ENCODE measurements at places on chromosomes 7 and 10.

DNA sequence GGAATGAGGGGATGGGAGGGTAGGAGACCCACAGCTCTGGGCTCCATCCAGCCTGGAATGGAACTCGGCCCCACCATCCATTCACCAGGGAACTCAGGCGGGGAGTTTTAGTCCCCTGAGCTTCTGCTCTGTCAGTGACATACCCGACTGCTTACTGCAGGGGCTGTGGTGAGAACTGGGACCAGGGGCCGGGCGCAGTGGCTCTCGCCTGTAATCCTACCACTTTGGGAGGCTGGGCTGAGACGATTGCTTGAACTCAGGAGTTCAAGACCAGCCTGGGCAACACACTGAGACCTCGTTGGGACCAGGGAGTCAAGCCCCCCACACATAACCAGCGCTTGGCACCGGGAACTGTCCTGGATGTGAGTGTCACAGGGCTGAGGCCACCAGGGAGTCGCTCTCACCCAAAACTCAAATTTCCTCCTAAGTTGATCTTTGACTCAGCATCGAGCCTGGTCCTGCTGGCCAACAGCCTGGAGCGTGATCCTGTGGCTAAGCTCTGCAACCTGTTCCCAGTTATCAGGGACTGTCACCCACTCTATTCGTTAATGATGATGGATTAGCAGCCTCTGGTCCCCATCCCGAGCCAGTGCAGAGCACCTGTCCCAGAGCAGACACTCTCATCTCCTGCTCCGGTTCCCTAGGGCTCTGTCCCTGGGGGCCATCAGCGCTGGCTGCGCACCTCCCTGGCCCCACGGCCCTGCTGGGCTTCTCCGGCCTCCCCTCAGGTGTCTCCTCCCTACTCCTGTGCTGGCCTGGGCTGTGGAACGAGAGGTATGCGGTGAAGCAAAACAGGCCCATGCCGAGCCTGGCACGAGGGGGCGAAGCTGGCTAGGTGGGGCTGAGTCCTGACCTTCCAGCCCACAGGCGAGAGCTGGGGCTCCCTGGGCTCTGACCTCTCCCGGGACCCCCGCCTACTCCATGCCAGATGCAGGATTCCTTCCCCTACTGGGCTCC is 902 bp upstream of the CLDN15 start:
- DNase-seq = no peak

DNA sequence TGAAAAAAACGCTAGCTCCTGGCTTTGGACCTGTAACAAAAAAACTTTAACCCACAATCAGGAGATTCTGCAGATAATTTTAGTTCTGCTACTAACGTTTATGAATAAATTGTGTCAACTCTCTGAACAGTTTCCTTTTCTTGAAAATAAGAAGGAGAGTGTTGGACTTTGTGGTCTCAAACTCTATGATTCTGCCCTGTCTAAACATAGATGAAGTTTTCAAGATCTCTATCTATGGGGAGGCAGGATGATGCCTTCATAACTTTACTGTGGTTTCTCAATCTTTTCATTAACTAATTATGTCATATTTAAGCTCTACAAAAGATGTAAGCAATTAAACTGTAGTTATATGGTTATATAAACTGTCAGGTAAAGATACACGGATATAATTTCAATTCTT is 162.0 kb downstream of the REEP3 start:
- no peak for DNase-seq

DNA sequence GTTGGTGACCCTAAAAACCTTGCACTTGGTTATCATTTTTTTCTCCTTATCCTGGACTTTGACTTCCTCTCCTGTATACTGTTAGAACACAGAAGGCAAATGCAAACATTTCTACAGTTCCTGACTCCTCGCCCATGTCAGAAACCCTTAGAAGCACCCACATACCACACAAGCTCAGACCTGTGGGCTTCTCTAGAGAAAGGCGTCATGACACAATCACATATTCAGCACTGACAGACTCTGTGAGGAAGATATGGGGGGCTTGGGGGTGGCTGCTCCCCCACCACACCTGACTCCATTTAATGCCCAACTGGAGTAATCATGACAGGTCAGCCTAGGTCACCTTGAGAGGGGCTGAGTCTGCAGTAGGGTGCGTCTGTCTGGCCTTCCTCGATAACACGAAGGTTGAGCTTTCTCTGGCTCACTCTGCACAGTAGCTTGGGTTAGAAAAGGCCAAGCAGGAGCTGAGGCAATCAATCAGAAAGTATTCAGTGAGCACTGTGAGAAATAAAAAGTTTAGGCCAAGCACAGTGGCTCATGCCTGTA is 50.9 kb downstream of the CCDC3 start:
- no peak for DNase-seq

DNA sequence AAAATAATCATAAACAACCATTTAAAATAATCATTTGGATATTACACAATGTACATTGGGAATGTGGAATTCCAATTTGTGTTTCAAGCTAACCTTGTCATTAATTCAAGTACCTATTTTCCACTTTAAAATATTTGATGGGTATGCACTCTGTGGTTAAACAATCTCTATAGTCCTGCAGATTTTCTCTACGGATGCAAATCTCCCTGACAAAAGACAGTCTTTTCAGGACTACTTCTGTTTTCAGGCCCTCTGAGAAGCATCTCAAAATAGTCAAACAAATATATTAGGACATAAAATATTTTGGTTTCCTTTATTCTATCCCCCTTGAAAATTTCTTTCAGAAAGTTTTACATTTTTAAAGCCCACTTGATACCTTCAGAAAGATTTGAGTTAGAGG is 735.6 kb upstream of the MBL2 start:
- DNase-seq = no peak

DNA sequence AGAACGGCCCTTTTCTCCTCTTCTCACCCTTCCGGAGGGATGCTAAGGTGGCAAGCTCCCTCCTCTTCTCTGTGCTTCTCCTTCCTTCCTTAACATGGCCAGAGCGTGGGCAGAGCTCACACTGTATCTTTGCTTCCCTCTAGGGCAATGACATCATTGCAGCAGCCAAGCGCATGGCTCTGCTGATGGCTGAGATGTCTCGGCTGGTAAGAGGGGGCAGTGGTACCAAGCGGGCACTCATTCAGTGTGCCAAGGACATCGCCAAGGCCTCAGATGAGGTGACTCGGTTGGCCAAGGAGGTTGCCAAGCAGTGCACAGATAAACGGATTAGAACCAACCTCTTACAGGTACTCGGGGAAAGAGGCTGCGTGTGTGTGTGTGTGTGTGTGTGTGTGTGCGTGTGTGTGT is 36.6 kb downstream of the AP3M1 start:
- DNase-seq = no peak

DNA sequence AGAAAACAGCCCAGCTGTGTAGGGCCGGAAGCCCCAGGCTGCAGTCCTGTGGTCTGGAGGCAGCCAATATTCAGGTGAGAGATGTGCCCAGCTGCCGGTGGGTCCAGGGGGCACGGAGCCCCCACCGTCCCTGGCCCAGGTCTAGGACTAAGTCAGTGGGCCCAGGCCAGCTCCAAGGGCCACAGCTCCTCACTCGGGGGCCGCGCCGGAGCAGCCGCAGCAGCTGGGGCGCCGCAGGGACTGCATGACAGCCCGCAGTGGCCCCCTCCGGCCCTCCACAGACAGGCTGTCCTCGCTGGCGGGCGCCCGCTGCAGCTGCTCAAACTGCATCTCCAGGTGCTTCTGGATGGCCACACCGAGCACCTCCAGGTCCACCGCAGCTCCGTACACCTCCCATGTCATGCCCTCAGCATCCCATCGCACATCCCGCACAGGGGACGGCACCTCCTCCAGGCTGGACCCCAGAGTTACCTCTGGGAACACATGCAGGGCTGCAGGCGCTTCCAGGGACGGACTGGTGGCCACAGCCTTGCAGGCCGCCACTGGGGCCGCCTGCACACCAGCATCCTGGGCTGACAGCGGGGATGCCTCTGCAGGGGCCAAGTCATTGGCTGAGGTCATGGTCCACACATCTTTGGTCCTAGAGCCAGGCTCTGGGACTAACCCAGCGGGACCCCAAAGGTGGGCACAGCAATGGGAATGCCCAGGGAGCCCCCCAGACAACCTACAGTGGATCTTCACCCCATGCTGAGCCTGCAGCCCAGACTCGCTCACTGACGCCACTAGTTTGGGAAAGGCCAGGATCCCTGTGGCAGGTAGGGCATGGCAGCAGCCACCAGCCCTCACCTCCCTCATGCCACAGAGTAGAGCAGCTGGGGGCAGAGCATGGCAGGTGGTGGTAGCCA is 7.0 kb downstream of the GPRIN2 start:
- DNase-seq = no peak

- no peak for DNase-seq
These were observed 215.8 kb downstream of the MAD1L1 start for GRCh38 chr7:2016761-2017480.

GRCh38 chr7:47327698-47328391 is 254.1 kb downstream of the TNS3 start:
- DNase-seq = no peak
